ENCODE measurements at places on chromosomes 5 and 9.

DNA sequence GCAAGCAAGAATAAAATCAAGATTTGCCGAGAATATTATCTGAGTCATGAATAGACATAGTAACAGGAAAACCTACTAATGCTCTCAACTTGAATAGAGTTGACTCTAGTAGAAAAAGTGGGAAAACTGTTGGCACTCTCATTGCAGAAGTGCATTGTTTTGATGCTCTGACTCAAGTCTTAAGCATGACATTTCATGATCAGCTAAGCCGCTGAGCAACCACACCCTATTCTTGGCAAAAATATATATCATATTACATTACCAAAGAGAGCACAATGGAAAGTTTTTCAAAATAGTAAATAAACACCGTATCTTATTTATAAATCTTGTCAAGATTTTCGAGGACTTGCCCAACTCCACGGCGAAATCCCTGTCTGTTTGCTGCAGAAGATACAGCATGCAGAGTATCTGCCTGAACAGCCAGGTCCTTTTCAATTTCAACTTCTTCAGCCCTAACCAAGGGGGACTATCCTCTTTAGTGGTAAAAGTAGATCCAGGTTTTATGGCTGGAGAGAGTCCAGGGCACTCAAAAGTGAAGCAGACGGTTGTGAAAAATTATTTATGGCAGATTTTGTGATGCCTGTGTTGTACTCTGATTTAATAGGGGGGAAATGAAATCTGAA lies 13.9 kb upstream of the ADAMTSL1 start:
- no peak for DNase-seq

- DNase-seq, result no peak
Observed at GRCh38 chr9:33065157-33066076, 11.1 kb downstream of the SMU1 start.

DNA sequence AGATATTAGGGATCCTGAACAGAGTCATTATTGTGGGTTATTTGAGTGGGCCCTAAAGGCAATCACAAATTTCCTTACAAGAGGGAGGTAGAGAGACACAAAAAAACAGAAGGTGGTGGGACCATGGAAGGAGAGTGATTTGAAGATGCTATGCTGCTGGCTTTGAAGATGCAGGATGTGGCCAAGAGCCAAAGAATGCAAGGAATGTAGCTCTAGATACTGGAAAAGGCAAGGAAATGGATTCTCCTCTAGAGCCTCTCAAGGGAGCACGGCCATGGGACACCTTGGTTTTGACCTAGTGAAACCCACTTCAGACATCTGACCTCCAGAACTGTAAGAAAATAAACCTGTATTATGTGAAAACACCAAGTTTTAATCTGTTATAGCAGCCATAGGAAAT lies 53.8 kb downstream of the TTC39B start:
- DNase-seq, result no peak

DNA sequence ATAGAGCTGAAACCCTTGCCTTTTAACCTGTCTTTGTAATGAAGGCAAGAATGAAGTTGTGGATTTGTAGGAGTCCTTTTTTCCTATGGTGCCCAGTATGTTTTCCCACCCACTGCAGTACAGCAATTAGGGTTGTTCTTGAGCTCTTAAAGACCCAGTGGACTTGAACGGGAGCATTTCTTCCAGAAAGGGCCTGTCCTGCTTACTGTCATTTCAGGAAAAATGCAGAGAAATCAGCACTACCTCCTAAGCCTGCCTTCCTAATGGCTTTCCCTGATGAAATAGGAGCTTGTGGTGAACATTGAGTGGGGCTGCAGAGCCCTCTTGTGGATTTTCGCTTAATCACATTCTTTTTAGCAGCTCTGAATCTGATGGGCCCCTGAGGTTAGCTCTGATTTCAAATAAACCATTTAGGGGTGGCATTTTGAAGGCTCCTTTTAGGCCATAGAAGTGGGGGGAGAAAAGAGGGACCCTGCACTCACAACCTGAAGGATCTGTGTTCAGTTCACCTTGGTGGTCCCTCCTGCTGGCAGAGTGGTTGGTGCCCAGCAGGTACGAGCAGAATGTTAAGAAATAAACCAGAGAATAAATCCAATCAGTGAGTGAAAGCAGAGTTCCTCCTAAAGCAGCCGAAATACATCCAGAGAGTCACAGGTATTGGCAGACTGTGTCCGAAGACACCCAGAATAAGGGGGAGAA lies 188.0 kb upstream of the KLF9 start:
- peak; percentile 15 for DNase-seq

GRCh38 chr5:138000102-138000723 lies 32.7 kb downstream of the FAM13B start:
- no peak for DNase-seq

DNA sequence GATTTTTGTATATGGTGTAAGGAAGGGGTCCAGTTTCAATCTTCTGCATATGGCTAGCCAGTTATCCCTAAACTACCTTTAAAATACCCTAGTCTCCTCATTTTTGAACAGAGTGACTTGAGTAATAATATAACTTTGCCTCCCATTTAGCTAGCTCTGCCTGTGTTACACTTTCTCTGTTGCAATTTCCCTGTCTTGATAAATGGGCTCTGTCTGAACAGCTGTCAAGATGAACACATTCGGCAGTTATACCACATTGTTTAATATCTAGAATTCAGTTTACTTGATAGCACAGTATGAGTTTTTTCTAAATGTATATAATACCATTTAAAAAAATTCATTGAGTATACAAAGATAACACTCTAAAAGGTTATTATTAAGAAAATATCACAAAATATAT lies 562.9 kb upstream of the FTMT start:
- no peak for DNase-seq

- no peak for DNase-seq
Observed at GRCh38 chr5:103391659-103392058, 133.1 kb downstream of the MACIR start.

- no peak for DNase-seq
Observed at GRCh38 chr5:106408570-106408969, 1262.2 kb downstream of the EFNA5 start.

DNA sequence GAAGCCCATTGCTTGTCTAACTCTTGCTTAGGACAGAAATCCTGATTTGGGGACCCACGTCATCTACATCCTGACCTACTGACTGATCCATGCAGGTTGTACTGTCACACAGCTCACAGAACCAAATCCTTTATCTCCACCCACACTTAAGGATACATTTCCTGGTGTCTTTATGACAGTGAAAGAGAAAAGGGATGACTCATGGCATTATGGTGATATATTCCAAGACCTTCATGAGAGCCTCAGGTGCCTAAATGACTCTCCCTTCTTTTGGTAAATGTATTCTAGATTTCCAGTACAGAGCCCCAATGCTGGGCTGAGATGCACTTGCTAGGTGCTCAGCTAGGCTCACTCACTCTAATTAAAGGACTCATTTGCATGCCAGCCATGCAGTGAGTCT lies 26.0 kb upstream of the DMRT2 start:
- no peak for DNase-seq

GRCh38 chr9:87799503-87799902 lies 73.6 kb downstream of the CTSL start:
- no peak for DNase-seq

DNA sequence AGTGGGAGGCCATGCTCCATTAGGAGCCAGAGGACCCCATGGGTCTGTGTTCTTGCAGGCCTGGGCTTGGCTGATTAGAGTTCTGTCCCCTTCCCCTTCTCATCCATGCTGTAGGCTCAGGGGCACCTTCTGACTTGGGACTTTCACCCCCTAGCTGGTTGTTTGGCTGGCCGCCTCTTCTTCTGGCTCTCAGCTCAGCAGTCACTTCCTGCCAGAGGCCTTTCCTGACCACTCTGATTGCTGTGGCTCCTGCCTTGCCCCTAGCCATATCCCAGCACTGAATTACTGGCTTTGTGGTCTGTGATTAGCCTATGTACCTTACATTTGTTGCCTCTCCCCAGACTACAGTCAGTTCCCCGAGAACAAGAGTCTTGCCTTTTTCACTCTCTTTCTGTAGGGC lies 14.6 kb downstream of the ENTREP1 start:
- DNase-seq, result no peak

DNA sequence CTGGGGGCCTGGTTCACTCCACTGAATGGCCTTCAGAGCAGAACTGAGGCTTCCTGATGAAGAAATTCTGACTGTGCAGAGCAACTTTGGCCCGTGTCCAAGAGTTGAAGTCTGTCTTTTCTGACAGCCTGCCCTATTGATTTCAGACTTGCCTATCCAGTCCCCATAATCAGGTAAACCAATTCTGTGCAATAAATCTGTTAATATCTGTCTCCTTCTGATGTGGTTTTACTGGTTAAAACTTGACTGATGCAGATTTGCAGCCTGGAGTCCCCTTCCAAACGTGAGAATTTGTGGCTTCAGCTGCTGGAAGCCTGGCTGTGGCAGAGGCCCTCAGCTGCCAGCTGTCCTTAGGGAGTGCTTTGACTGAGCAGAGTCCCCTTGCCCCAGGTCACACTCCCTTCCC lies 283.9 kb upstream of the ANKRD55 start:
- no peak for DNase-seq

- DNase-seq, result no peak
Observed at GRCh38 chr5:135225856-135226560, 173.0 kb downstream of the MACROH2A1 start.

GRCh38 chr5:132876020-132876759 lies 2.7 kb downstream of the LEAP2 start:
- no peak for DNase-seq

DNA sequence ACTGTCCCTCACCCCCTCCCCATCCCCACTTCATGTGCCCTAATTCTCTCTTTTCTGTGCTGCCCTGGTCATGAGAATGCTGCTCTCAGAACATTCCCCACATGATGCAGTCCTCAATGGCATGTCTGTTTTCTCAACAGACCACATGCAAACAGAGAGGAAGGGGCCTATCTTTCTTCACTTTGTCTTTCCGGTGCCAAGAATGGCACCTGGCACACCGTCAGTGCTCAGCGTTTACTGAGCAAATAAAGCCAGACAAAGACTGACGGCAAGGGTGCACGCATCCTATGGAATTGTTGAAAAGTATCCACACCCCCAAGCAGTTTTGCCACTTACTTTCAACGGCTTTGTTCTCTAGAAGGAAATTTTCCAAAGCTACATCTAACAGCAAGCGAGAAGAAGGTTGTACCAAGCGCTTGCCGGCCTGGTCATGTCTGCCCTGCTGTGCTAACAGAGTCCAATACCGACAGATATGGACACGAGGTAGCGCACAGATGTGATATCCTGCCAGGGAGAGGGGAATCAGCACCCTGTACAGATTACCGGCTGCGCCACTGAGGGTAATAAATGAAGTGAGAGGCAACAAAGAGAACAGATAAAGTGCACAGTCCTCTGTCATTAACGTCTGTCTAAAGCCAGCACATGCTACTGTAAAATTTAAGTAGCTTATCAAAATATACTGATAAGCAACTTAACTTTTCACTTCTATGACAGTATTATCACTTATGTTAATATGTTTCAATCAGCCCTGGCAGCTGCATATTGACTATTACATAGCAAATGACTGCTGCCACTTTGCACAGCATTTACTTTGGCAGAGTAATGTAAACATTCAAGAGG lies 251.7 kb downstream of the DENND1A start:
- no peak for DNase-seq

GRCh38 chr5:135249658-135250057 lies 149.4 kb downstream of the MACROH2A1 start:
- DNase-seq, result no peak

GRCh38 chr5:95925939-95926338 lies 35.7 kb downstream of the ELL2 start:
- DNase-seq, result no peak

GRCh38 chr5:1412163-1412562 lies 33.1 kb downstream of the SLC6A3 start:
- no peak for DNase-seq

- DNase-seq, result no peak
Observed at GRCh38 chr5:78050888-78051287, 243.6 kb downstream of the AP3B1 start.

DNA sequence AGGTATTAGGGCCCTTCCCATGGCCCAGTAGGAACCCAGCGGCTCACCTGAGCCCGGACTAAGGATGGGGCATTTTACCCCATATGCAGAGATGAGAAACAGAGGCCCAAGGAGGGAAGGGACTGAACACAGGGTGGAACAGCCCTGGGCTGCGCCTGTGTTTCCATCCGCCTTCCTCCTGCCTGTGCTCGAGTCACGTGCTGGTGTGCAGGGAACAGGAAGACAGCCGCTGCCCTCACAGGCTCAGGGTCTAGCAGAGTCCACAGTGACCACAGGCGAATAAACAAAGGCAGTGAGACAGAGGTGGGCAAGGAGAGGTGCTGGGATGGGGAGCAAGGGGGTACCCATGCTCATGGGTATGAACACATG lies 129.4 kb downstream of the C9orf50 start:
- DNase-seq, result no peak

DNA sequence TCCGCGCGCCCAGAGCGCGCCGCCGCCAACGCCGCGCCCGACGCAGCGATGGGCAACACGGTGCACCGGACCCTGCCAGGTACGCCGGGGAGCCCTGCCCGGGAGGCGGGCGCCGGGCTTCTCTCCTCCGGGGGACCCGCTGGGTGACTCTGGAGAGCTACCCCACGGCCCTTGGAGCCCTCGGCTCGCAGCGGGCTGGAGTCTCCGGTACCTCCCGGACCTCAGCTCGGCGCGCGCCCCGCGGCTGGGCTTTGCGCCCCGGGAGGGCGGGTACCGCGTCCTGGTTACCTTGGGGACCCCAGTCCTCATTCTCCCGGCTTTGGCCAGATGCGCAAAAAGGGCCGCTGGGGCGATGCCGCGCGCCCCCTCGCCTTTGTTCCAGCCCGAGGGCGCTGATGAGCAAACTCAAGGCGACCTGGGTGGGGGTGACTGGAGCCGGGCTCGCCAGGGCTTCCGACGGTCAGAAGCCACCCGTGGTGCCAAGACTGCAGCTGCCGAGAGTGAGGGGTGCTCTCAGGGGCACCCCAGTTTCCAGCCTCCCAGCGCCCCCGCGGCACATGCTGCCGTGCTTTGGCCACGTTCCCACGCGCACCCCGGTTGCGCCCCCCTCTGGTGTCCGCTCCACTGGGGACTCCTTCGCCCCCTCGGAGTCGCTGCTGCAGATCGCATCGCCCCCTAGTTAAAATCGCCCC lies 442 bp downstream of the NEURL1B start:
- DNase-seq, result no peak

DNA sequence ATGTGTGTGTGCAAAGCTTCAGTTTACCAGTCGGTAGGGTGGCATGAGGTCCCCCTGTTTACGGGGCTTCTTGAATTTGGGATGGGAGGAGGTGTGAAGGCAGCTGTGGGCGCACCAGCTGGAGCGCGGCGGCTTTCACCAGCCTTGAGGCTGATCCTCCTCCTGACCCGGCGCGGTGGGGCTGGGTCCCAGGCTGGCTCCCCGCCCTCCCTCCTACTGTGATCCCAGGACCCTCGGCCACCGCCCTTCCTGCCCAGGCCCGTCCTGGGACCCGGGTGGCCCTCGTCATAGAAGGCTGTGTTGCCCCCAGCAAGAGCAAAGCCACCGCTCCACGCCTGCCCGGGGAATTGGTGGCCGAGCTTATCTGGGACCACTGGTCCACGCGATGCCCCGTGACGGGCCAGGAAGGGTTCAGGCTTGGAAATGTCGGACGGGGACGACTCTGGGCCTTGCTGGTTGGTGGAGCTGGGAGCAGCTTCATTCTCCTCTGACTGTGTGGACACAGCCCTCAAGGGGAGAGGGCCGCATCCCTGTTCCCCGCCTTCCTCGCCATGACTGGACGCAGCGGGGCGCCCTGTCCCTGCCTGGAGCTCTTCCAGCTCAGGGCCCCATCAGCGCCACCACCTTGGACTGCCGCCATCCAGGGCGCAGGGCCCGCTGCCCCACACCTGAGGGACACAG lies 271.1 kb upstream of the IRX1 start:
- no peak for DNase-seq

All from stimulated activated CD4-positive, alpha-beta T cell treated with anti-CD3 and anti-CD28 coated beads, Interleukin-12 subunit alpha, Interleukin-12 subunit beta, amount 100 ng/mL, for 48 hours (primary cell).